ENCODE measurements at places on chromosomes 2 and 18. TPM values are rescaled to one million over a fixed set of nuclear protein-coding genes. Genes with fewer than 3 reads are reported as not detected.

Gene CABYR
- 0.38 TPM for total RNA-seq

Gene OR6B2
- not detected for total RNA-seq

Gene ANKMY1
- total RNA-seq, result 11.7 TPM

Gene ELOA2
- not detected for total RNA-seq

Gene SGO2
- total RNA-seq, result 16.2 TPM

Measured in HepG2 (cell line).